H1 (cell line): ENCODE measurements at places on chromosomes 6 and 20.

DNA sequence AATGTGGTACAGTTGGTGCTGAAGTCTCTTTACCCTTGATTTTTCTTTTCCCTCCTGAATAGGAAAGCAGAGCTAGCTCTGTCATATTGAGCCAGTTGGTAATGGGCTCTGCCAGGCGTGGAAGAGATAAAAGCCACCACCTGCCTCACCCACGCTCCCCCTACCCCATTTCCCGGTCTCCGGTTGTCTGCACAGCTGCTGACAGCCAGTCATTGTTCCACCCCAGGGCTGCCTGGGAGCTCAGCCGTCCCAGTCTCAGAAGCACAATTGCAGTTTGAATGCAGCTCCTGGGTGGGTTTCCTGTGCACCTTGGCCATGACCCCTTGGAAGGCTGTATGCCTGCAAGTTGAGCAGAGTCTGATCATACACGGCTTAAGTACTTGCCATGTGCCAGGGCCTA lies 675.2 kb upstream of the FLRT3 start:
- no peak for DNase-seq

GRCh38 chr20:60137657-60138245 lies 179.5 kb downstream of the CDH26 start:
- DNase-seq = peak; percentile 62

GRCh38 chr6:140061110-140062042 lies 686.9 kb upstream of the CITED2 start:
- no peak for DNase-seq

DNA sequence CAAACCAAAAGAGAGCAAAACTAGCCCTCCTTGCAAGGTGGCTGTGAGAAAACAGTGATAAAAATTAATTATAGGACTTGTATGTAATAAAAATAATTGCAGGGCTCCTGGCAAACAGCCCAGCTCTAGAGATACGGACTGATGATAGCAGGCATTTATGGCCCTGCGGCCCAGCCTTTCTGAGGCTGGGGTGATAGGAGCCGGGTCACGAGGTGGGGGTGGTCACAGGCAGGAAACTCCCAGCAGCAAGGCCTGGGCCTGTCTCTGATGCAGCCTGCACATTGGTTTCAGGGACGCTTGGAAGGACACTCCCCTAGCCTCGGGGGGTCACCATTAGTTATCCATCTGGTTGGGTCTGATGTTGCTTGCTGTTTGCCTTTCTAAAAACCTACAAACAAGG lies 18.7 kb upstream of the TTPAL start:
- no peak for DNase-seq

GRCh38 chr6:145627451-145627850 lies 107.9 kb downstream of the EPM2A start:
- DNase-seq = no peak

DNA sequence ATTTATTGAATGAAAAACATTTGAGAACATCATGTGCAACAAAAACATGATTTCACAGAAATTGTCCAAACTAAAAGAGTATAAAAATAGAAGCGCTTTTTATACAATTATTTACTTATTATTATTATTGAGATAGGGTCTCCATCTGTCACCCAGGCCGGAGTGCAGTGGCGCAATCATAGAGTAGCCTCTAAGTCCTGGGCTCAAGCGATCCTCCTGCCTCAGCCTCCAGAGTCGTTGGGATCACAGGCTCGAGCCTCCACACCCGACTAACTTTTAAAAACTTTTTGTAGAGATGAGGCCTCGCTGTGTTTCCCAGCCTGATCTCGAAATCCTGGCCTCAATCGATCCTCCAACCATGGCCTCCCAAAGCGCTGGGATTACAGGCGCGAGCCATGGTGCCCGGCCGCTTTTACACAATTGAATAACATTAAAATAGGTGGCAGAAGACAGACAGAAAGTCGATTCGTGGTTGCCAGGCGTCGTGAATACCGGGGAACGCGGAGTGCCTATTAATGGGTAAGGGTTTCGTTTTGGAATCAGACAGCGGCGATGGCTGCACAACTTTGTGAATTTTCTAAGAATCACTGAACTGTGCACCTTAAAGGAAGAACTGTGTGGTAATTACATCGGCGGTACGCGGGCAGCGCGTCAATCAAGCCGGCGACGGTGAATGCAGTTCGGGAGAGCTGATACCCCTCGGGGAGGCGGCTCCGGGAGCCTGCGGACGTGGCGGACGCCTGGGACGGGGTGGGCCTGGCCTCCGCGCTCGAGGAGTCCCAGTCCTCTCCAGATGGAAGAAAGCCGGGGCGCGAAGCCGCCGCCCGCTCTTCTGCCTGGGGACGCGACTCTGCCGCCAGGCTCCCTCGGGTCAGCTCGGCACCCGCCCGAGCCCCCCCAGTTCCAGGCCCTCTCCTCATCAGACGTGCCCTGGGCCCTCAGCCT lies 807 bp downstream of the TBC1D20 start:
- no peak for DNase-seq

GRCh38 chr6:112695001-112695400 lies 347.9 kb downstream of the RFPL4B start:
- no peak for DNase-seq

DNA sequence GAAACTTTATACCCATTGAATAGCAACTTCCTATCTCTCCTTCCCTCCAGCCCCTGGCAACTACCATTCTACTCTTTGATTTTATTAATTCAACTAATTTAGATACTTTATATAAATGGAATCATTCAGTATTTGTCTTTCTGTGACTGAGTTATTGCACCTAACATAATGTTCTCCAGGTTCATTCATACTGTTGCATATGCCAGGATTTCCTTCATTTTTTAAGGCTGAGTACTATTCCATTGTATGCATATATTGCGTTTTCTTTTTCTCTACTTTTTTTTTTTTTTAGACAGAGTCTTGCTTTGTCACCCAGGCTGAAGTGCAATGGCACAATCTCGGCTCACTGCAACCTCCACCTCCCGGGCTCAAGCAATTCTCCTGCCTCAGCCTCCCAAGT lies 49.5 kb upstream of the BEND6 start:
- no peak for DNase-seq

DNA sequence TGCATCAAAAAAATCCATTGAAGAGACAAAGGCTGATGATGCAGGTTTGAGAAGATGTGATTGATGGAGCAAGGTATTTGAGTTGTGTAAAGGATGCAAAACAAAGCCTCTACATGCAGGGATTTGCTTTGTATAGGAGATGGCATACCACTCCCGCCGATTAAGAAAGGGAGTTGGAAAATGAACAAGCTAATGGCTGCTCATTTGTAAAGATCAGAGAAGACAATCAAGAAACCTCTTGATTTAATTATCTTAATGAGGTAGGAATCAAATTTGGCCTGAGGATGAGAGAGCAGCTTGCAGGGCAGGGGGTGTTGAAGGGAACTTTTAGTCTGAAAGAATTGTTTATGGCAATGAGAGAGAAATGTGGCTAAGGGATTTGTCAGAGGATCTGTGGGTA lies 448.2 kb upstream of the ADGRB3 start:
- no peak for DNase-seq

DNA sequence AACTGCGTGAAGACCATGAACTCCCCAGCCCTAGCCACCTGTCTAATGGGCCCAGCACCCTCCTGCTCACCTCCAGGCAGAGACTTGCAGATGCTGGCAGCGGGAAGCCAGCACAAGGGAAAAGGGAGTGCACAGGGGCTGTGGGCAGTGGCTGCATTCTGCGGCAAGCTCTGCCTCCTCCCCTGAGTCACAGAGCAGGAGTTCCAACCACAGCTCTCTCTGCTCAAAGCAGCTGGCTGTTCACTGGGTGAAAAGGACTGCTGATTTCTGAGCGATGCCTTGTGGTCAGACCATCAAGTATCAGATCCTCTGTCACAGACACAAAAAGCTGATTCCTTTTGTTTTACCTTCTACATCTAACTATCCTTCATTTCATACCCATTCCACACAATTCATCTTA lies 10.5 kb downstream of the NKX2-2 start:
- no peak for DNase-seq

DNA sequence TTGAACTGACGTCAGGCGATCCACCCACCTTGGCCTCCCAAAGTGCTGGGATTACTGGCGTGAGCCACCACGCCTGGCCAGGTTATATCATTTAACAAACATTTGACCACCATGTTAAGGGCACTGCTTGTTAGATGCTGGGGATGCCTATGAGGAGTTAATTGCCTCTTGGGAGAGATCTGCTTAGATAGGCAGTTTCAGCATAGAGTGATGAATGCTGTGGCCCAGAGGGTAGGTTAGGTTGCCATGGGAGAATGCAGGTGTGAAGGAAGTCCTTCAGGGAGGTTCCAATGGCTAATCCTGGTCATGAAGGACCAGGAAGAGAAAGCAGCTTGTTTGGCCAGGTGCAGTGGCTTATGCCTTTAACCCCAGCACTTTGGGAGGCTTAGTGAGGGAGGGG lies 17.0 kb downstream of the PHF20 start:
- DNase-seq = no peak

DNA sequence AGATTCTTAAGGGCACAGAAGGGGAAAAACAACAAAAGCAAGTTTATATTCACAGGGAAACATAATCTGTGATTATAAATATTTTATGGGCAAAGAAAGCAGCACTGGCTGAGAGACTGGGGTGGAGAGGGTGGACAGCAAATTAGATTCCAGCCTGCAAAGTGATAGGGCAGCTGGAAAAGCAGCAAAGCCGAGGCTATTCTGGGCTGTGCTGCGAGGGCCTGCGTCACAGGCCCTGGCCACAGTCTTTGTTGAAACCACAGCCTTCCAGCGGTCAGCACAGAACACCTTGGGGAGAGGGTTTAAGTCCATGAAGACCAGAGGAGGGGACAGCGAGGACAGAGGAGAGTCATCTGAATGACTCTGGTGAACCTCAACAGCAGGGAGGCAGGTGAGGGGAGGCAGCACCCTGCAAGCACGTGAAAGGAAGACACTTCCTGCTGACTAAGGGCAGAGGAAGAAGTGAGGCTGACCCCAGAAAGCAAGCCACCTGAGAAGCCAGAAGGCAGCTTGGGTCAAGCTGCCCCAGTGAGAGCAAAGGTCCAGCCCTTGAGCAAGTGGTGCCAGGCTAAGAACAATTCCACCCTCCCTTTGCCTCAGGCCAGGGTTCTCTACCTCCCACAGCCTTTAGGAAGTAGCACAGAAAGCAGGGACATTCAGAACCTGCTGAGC lies 17.1 kb downstream of the MRPL14 start:
- DNase-seq = no peak

- DNase-seq = no peak
Measured at GRCh38 chr20:8471465-8471864, 339.4 kb downstream of the PLCB1 start.

GRCh38 chr6:111069382-111070104 lies 17.8 kb upstream of the SLC16A10 start:
- DNase-seq = no peak

DNA sequence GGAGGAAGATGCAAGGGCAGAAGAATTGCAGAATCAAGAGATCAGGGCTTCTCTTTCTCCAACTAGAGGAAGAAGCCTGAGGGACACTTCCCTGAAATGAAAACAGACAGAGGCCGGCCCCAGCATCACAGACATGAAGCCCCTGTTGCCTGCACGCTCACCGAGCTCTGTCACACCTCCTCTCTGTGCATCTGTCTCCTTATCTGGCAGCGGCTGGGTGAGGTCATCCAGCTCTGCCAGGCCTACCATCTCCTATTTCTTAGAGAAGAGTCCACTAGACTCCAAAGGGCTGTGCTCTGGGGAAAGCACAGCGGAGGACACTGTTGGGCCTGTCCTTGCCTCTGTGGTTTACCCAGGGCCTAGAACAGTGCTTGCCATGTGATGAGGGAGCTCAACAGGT lies 71.9 kb upstream of the MLN start:
- no peak for DNase-seq

- DNase-seq = no peak
Measured at GRCh38 chr6:158627940-158628211, 16.7 kb downstream of the DYNLT1 start.

DNA sequence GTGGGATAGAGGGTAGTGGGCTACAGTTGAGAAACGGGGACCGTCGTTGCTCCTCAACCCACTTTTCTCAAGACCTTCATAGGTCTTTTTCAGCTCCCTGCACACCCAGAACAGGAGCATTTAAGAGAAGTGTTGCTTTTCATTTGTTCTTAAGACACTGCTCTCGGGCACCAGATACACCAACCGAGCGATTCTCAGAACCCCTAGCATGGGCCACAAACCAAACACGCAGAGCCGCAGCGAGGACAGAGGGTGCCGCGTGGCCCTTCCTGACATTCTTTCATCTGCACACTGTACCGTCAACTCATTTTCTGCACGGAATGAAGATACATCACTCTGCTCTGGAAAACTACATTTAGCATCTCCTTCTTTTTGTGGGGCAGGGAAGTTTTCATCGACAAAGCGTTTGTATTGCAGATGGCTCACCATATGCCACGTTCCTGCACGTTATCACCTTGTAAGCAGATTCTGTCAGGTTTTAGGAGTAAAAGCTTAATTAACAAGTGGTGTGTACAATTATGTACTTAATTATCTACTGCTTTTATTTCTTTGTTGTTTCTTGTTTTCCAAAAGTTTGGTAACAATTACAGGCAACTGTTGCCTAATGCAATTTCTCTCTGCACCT lies 70.4 kb upstream of the MLN start:
- no peak for DNase-seq

GRCh38 chr20:48728042-48728825 lies 99.6 kb downstream of the PREX1 start:
- no peak for DNase-seq

- no peak for DNase-seq
Measured at GRCh38 chr6:80454197-80454596, 347.7 kb downstream of the BCKDHB start.
